PC-9 (cell line): ENCODE measurements at places on chromosomes 4 and X. TPM values are rescaled to one million over a fixed set of nuclear protein-coding genes. Genes with fewer than 3 reads are reported as not detected.

KIT gene
- not detected in 2 replicates for total RNA-seq

SPANXA2 gene
- 3.5 and 4.7 TPM in 2 replicates for total RNA-seq

MAGEC1 gene
- total RNA-seq, result 0.28 TPM in 2 replicates

JCHAIN gene
- not detected in 2 replicates for total RNA-seq

PASD1 gene
- total RNA-seq, result not detected in 2 replicates

DNA sequence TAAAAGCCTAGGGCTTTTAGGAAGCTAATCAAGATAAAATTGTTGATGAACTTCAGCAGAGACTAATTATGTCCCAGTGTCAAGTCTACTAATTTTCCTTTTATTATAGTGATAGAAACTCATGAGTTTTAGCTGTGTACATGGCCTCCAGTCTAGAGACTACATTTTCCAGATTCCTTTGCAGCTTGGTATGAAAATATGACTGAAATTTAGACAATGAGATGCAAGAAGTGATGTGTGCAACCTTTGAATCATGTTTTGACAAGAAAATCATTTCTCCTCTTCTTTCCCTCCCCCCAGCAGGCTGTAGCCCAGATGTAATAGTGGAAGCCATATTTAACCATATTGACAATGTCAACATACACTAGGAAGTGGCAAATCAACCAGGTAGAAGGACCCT, 30.3 kb upstream of the IL13RA2 start:
- DNase-seq, result no peak

- no peak for DNase-seq
Measured at GRCh38 chrX:23228950-23229448, 105.7 kb upstream of the PTCHD1 start.

DNA sequence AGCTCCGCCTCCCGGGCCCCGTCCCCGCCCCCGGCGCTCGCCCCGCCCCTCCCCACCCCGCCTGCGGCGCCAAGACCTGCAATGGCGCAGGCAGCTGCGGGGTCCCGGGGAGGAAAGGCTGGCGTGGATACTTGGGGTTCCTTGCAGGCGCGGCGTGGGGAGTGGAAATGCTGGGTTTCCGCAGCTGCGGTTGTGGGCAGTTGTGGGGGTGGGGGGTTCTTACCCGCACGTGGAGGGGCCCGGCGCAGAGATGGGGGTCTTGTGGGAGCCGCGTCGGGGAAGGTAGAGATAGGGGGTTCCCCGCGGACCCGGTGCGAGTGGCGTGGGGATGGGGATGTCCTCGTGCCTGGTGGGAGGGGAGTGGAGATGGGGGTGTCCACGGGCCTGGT, 680 bp upstream of the ASMTL start:
- DNase-seq, result peak; percentile 38

DNA sequence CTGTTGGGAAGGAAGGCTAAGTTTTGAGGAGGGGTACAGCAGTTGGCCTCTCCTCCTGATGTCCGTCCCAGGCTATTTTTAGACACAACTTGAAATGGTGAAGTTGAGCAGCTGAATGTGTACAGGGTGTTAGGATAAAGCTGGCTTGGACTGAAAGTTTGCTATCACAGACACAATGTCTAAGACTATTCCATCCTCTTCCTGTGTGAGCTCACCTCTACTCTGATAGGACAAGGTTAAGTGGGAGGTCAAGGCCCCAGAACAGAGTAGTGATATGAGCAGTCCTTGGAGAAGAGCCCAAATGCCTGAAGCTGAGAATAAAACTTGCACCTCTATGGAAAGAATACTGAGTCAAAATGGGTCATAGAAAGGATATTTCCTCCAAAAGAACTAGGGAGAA, 4.1 kb downstream of the ATP1B4 start:
- DNase-seq, result no peak

DNA sequence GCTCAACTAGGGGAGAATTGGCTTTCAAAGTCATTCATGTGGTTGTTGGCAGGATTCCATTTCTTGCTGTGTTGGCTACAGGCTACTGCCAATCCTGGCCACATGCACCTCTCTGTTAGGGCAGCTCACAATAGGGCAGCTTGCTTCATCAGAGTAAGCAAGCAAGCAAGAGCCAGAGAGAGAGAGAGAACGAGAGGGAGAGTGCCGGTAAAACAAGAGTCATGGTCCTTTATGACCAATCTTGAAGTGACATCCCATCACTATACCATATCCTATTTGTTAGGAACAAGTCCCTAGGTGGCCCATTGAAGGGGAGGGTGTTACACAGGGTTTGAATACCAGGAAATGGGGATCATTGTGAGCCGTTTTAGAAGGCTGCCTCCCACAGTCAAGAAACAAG, 33.0 kb upstream of the TLR2 start:
- DNase-seq, result no peak

DNA sequence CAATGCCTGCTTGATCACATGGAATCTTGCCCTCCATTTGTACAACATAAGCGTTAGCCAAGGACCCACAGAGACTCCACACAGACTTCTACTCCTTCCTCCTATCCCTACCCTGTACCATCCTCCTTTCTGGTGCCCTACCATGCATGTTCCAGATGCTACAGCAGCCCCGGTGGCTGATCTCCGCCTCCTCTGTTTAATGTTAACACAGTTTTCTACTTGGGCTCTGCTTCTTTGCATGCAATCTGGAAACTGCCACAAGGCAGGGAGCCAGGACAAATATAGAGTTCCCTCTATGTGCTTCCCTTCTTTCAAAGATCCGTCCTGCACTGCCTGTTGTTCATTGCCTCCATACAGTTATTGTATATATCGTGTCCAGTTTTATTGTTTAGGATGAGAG, 368.6 kb upstream of the TENM3 start:
- DNase-seq, result no peak

GRCh38 chrX:87338510-87338909, 179.1 kb upstream of the KLHL4 start:
- no peak for DNase-seq

DNA sequence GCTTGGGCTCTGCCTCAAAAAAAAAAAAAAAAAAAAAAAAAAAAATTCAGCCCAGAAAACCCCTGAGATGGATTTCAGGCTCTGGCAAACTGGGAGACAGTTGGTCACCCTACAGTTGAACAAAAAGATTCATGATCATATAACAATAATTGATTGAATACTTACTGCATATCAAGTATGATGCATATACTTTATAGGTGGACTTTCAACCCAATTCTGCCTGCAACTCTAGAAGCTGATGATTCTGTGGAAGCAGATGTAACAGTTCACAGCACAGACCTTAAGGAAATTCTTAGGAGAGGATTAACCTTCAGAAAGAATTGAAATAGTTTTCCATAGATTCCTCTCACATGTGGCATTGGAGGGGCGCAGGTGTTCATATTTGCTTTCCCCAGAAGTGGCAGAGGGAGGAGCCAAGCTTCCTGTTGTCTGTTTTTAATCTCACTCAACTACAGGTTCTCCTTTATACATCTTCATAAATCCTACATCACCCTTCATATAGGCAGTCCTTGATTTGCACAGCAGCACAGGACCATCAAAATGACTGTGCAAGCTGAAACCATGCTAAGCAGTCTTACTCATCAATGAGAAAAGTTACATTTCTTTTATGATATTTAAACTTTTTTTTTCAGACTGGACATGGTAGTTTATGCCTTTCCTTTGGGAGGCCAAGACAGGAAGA, 149.4 kb upstream of the KLF3 start:
- DNase-seq, result no peak

DNA sequence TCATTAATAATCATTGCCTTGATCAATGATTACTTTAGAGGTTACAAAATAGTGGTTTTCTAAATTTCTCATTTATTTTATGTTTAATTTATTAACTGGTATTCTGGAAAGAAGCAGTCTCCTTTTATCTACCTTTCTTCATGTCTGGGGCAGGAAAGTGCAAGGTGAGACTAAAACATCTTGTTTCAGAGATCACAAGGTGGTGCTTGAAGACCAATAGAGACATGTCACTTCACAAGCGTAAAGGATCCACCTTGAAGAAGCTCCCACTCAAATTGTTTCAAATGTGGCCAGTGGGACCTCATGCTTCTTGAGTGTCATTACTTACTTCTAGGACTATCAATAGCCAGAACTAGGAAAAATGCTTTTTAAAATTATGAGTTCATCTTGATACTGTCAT, 1568.7 kb downstream of the RPA4 start:
- DNase-seq, result no peak

- no peak for DNase-seq
Measured at GRCh38 chr4:92101737-92102172, 202.0 kb upstream of the GRID2 start.

- DNase-seq, result no peak
Measured at GRCh38 chr4:106266201-106266600, 49.8 kb downstream of the TBCK start.

- DNase-seq, result no peak
Measured at GRCh38 chr4:24625091-24625490, 40.7 kb upstream of the DHX15 start.
